ENCODE measurements at places on chromosomes 4 and X.

- no peak for DNase-seq
Measured at GRCh38 chrX:15869695-15870094, 15.1 kb upstream of the AP1S2 start.

DNA sequence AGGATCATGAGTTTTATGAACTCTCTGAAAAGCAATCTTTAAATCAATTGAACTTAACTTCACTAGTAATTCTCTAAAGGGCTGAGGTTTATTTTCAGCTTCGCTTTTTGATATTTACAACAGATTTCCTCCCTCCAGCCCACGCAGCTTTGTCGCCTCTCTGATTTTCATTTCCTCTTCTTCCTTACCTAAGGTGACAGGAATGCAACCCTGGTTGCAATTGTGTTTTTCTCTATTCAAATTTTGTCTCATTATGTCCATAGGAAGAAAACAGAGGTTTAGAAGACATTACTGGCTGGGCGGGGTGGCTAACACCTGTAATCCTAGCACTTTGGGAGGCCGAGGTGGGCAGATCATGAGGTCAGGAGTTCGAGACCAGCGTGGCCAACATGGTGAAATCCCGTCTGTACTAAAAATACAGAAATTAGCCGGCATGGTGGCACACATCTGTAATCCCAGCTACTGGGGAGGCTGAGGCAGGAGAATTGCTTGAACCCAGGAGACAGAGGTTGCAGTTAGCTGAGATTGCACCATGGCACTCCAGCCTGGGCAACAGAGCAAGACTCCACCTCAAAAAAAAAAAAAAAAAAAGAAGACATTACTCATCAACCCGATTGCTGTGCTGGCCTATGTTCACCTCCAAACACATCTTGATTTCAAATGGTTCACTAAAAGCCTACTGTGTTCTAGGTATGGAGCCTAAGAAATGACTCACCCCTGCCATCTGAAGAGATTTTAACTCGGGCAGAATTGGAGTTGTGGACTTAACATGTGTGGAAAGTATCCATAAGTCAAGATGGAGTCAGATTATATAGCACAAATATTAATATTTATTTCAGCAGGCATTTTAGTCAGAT is 36.8 kb downstream of the VSIG4 start:
- no peak for DNase-seq

- DNase-seq = no peak
Measured at GRCh38 chrX:10087391-10087790, 69.4 kb upstream of the CLCN4 start.

DNA sequence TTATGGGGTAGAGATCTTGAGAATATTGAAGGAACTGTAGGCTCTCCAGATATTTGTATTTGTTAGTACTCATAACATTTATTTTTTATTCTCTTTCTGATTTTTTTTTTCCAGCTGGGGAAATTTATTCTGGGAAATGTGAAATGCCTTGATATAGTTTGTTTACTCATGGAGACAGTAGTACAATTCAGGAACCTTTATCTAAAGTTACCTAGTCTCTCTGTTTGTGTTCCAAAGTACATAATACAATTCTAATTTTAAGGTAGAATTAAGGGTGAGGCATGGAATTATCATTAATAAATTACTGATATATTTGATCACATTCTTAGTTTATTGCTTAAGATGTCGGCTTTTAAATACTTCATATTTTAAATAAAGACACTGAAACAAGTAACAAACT is 114.0 kb downstream of the RS1 start:
- no peak for DNase-seq

- DNase-seq = no peak
Measured at GRCh38 chr4:115110191-115111181, 2.9 kb downstream of the NDST4 start.

- DNase-seq = no peak
Measured at GRCh38 chr4:83240379-83240875, 44.2 kb downstream of the COQ2 start.

All from astrocyte of the cerebellum (primary cell).